ENCODE measurements at places on chromosomes 11 and 22. TPM values are rescaled to one million over a fixed set of nuclear protein-coding genes. Genes with fewer than 3 reads are reported as not detected.

DNA sequence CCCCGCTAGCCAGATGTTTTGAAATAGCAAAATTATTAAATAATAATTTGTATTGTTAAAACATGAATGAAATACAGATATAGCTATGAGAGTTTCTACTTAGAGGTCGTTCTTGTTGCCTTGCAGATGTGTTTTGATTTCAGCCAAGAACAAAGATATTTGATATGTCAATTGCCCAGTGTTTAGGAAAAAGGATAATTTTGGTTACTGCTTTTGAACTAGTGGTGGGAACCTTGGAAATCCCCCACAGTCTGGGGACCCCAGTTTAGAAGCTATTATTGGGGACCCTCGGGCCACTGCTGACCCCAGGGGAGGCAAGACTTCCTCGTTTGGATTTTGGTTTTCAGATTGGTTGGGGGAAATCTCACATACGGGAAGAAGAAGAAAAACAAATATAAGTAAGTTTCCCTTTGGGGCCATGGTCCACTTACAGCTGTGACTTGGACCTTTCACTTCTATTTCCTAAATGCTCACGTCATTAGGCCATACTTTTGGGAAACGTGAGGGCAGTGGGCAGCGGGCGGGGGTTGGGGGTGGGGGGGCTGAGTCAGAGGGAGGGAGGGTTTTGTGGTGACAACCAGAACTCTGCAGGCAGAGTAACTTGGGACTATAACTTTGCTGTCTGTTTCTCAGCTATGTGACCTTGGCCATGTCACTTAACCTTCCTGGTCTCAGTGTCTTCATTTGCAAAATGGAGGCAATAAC is 37.0 kb downstream of the LDLRAD3 start:
- H3K36me3 ChIP-seq: no peaks in the 10 kb centered on the region
- H3K27ac ChIP-seq: no peak overlapping the region
- H3K27me3 ChIP-seq: no peaks in the 10 kb centered on the region
- no peak for DNase-seq

The PHF21B gene
- 0.12 TPM for total RNA-seq

DNA sequence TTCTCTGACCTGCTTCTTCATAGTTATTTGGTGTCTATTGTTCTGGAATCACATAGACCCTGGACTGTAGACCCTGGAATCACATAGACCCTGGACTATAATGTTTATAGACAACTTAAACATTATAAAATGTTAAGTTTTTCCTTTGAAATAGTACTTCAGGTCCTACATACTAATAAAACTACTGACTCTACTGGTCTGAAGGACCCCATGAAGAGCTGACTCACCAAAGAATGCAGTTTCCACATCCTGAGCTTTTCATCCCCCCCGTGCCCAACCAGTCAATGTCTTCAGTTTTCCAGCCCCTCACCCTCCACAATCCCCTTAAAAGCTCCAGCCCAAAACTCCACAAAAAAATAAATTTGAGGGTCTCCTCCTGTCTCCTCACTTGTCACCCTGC is 6.6 kb upstream of the PLEKHA7 start:
- no peaks in the 10 kb centered on the region for H3K36me3 ChIP-seq
- H3K4me3 ChIP-seq: no peak overlapping the region
- H3K4me1 ChIP-seq: no peaks in the 10 kb centered on the region
- H3K27ac ChIP-seq: no peak overlapping the region
- no peak for DNase-seq

DNA sequence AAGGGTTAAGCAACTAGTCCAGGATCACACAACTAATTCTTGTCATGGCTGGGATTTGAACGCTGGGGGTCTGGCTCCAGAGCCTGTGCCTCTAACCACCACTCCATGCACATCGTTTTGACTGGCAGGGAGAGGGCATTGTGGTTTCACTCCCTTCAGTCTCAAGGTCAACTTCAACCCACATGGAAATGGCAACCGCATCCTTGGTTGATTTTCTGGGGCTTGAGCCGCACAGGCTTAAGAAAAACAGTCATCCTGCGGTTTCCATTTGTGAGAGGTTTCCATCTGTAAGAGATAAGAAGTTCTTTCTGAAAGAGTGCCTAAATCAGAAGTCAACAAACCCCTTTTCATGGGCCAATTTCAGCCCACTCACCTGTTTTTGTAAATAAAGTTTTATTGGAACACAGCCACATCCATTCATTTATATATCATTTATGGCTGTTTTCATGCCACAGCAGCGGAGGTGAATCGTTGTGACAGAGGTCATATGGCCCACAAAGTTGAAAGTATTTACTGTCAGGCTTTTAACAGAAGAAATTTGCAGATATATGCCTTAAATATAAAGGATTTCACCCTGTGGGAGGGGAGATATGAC is 65.7 kb downstream of the SGSM1 start:
- H3K36me3 ChIP-seq: no peaks in the 10 kb centered on the region
- no peaks in the 10 kb centered on the region for H3K4me1 ChIP-seq
- no peak for DNase-seq

DNA sequence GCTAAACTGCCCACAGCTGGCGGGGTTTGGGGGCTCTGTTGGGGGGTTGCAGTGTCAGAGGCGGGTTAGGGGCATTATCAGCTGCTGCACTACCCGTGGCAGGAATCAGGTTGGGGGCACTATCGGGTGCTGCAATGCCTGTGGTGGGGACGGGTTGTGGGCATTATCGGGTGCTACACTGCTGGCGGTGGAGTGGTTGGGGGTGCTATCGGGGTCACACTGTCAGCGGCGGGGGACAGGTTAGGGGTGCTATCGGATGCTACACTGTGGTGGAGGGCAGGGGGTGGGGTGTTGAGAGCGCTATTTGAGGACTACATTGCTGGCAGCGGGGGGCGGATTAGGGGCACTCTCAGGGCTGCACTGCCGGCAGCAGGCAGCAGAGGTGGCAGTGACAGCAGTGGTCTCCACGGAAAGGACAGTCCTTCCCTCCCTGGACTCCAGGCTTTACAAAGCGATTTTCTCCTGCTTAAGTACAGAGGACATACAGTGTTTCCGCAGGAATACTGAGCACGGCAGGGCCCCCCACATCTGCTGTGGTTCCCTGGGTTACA is 119.5 kb upstream of the VPREB1 start:
- H3K27me3 ChIP-seq: peaks cover 12% of the 10 kb centered on the region
- no peak overlapping the region for H3K27ac ChIP-seq
- H3K36me3 ChIP-seq: no peaks in the 10 kb centered on the region

DNA sequence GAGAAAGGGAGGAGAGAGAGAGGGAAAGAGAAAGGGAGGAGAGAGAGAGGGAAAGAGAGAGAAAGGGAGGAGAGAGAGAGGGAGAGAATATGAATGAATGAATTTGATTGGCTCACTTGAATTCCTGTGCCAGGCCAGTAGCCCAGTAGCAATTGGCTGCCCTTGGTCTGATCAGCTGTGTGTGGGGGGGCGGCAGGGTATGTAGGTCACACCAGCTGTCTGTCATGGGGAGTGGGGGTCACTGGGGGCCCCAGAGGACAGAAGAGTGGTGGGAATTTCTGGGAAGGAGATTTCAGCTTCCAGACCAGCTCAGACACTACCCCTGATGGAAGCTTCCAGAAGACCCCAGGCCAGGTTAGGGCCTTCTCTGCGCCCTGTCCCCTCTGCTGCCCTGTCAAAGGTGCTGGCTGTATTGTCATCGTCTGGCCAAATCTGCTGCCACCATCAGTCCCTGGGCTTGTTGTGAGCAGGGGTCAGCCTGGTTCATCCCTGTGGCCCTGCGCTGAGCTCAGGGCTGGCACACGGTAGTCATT is 21.1 kb downstream of the MPPED1 start:
- H3K36me3 ChIP-seq: no peaks in the 10 kb centered on the region
- H3K27me3 ChIP-seq: peaks cover 50% of the 10 kb centered on the region
- no peak overlapping the region for H3K4me3 ChIP-seq

GRCh38 chr11:70951139-70951804 is 301.1 kb downstream of the SHANK2 start:
- no peak overlapping the region for H3K27ac ChIP-seq
- H3K27me3 ChIP-seq: no peaks in the 10 kb centered on the region
- no peak overlapping the region for H3K4me3 ChIP-seq
- DNase-seq: no peak
- no peaks in the 10 kb centered on the region for H3K36me3 ChIP-seq
- H3K4me1 ChIP-seq: no peaks in the 10 kb centered on the region

- DNase-seq: no peak
- no peak overlapping the region for H3K27ac ChIP-seq
- no peaks in the 10 kb centered on the region for H3K36me3 ChIP-seq
Measured at GRCh38 chr11:84817998-84818397, 809.1 kb downstream of the DLG2 start.

DNA sequence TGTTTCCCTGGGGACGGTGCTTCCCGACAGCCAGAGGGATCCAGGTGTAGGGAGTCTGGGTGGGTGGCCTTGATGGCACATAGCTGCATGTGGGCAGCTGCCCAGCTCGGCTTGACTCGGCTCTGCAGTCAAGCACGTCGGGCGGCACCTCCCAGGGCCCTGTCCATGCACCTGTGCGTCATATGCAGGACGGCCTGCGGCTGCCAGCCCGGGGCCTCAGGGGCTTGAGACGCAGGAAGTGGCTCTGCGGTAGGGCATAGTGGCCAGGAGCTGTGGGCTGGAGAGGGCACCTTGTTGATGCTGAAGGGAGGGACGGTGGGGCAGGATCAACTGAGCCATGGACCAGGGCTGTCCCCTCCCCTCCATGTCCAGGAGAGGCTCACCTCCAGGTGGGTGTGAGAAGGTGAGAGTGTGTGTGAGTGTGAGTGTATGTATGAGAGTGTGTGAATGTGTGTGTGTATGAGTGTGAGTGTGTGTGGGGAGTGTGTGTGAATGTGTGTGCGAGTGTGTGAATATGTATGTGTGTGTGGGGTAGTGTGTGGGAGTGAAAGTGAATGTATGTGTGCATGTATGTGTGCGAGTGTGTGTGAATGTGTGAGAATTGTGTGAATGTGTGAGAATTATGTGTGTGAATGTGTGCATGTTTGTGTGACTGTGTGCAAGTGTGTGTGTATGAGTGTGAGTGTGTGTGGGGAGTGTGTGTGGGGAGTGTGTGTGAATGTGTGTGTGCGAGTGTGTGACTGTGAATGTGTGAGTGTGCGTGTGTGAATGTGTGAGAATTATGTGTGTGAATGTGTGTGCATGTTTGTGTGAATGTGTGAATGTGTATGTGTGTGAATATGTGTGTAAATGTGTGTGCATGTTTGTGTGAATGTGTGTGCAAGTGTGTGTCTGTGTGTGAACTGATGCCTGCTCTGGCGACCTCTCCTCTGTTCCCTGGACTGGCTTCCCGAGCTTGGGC is 5.7 kb upstream of the SUN2 start:
- H3K4me1 ChIP-seq: peaks cover 4% of the 10 kb centered on the region
- no peaks in the 10 kb centered on the region for H3K27me3 ChIP-seq
- no peak overlapping the region for H3K4me3 ChIP-seq
- no peak for DNase-seq
- no peaks in the 10 kb centered on the region for H3K36me3 ChIP-seq

GRCh38 chr11:133705074-133705648 is 140.2 kb downstream of the SPATA19 start:
- no peak for DNase-seq
- no peak overlapping the region for H3K4me3 ChIP-seq
- H3K4me1 ChIP-seq: no peaks in the 10 kb centered on the region
- no peak overlapping the region for H3K27ac ChIP-seq
- H3K36me3 ChIP-seq: no peaks in the 10 kb centered on the region

GRCh38 chr22:26210334-26210733 is 41.1 kb downstream of the SEZ6L start:
- H3K4me3 ChIP-seq: no peak overlapping the region
- no peaks in the 10 kb centered on the region for H3K4me1 ChIP-seq
- peaks cover 9% of the 10 kb centered on the region for H3K27me3 ChIP-seq
- no peak for DNase-seq
- H3K36me3 ChIP-seq: no peaks in the 10 kb centered on the region

DNA sequence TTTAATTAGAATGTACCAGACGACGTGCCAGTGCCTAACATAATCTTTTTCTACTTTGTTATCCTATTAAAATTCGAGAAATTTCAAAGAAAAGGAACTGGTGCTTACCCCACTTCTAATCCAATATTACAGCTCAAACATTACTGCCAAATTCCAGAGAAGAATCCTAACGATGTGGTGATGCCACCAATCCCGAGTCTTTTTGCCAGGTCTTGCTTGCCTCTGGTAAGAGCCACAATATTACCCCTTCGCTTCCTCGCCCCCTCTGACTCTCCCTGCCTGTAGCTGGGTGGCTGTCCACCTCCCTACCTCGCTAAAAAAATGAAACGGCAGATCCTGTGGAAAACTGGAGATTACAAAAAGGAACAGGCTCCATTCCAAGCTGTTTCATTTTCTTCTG is 49.4 kb upstream of the TBCEL start:
- no peaks in the 10 kb centered on the region for H3K36me3 ChIP-seq
- no peaks in the 10 kb centered on the region for H3K4me1 ChIP-seq
- H3K27me3 ChIP-seq: no peaks in the 10 kb centered on the region
- DNase-seq: no peak
- no peak overlapping the region for H3K4me3 ChIP-seq
- H3K27ac ChIP-seq: no peak overlapping the region

The H19 gene
- total RNA-seq: 55.8 TPM

GRCh38 chr11:78074756-78075155 is 4.9 kb downstream of the NDUFC2 start:
- H3K27ac ChIP-seq: no peak overlapping the region
- H3K4me3 ChIP-seq: no peak overlapping the region
- no peaks in the 10 kb centered on the region for H3K27me3 ChIP-seq
- peaks cover 30% of the 10 kb centered on the region for H3K36me3 ChIP-seq

DNA sequence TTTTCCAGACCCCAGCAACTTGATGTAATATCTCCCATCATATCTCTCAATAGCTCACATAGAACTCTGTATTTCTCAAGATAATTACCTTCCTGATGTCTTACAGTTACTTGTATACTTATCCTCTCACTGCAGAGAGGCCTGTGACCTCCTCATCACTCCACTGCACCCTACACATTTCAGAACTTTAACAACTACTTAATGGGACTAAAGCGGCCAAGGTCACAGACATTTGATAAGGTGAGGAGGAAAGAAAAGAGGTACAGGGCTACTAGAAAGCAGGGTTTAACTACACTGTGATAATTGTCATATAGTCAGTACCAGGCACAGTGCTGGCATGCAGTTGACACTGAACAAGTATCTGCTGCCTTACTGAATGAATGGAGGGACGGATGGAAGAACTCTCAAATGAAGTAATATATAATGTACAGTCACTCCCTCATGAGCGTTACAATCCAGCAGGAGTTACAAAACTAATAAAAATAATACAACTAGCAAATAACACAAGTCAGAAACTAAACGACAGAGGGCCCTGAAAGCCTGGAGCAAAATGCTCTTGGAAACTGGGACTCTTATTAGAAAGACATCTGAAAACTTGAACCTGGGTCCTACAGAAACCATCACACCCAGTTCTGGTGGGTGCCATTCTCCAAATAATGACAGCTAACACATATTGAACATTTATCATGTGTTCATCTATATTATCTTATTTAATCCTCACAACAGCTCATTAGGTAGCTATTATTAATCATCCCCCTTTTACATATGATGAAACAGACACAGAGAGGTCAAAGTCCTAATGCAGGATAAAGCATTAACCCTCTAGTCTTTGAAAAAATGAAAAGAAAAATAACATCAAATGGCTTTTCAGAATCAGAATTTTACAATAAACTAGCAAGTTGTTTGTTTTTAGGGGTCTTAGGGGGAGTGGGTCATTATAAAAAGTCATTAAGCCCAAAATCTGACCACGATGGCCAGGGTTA is 14.3 kb downstream of the PI4KA start:
- no peak overlapping the region for H3K27ac ChIP-seq
- no peak overlapping the region for H3K4me3 ChIP-seq
- no peaks in the 10 kb centered on the region for H3K27me3 ChIP-seq
- DNase-seq: no peak
- H3K4me1 ChIP-seq: peaks cover 3% of the 10 kb centered on the region
